Body of pancreas (tissue), 4 donors: ENCODE measurements at places on chromosomes 7 and 10.

GRCh38 chr10:11284291-11285085 is 266.8 kb downstream of the CELF2 start:
- DNase-seq: no peak
- no peak overlapping the region for H3K27ac ChIP-seq
- no peaks in the 10 kb centered on the region for H3K27me3 ChIP-seq
- no peaks in the 10 kb centered on the region for H3K4me1 ChIP-seq
- H3K4me3 ChIP-seq: no peak overlapping the region

GRCh38 chr10:74507951-74508350 is 318.4 kb upstream of the KAT6B start:
- no peak for DNase-seq
- no peaks in the 10 kb centered on the region for H3K27me3 ChIP-seq
- no peaks in the 10 kb centered on the region for H3K36me3 ChIP-seq
- H3K4me3 ChIP-seq: no peak overlapping the region

- H3K4me1 ChIP-seq: peaks cover 41% of the 10 kb centered on the region
- no peak overlapping the region for H3K4me3 ChIP-seq
- DNase-seq: peak; percentile 70
- peak overlapping the region; percentile 22 for H3K27ac ChIP-seq
Measured at GRCh38 chr10:116602648-116603400, 12.1 kb downstream of the PNLIPRP1 start.

- DNase-seq: no peak
- H3K27ac ChIP-seq: no peak overlapping the region
- peaks cover 17% of the 10 kb centered on the region for H3K36me3 ChIP-seq
- H3K4me3 ChIP-seq: no peak overlapping the region
Measured at GRCh38 chr7:45072131-45073030, 16.4 kb downstream of the NACAD start.

GRCh38 chr7:74032191-74032490 is 4.2 kb downstream of the ELN start:
- no peaks in the 10 kb centered on the region for H3K27me3 ChIP-seq
- H3K27ac ChIP-seq: peak overlapping the region; percentile 83
- H3K4me3 ChIP-seq: no peak overlapping the region
- no peaks in the 10 kb centered on the region for H3K36me3 ChIP-seq
- DNase-seq: peak; percentile 73

- no peaks in the 10 kb centered on the region for H3K36me3 ChIP-seq
- peaks cover 29% of the 10 kb centered on the region for H3K4me1 ChIP-seq
Measured at GRCh38 chr10:101816913-101817336, 1.3 kb downstream of the OGA start.

GRCh38 chr7:125871431-125871830 is 941.8 kb upstream of the POT1 start:
- H3K36me3 ChIP-seq: no peaks in the 10 kb centered on the region
- DNase-seq: no peak
- no peaks in the 10 kb centered on the region for H3K27me3 ChIP-seq
- H3K4me1 ChIP-seq: no peaks in the 10 kb centered on the region
- H3K27ac ChIP-seq: no peak overlapping the region
- no peak overlapping the region for H3K4me3 ChIP-seq

GRCh38 chr10:112587729-112588128 is 140.7 kb downstream of the VTI1A start:
- no peak overlapping the region for H3K27ac ChIP-seq
- no peaks in the 10 kb centered on the region for H3K27me3 ChIP-seq
- no peaks in the 10 kb centered on the region for H3K36me3 ChIP-seq
- H3K4me1 ChIP-seq: no peaks in the 10 kb centered on the region

DNA sequence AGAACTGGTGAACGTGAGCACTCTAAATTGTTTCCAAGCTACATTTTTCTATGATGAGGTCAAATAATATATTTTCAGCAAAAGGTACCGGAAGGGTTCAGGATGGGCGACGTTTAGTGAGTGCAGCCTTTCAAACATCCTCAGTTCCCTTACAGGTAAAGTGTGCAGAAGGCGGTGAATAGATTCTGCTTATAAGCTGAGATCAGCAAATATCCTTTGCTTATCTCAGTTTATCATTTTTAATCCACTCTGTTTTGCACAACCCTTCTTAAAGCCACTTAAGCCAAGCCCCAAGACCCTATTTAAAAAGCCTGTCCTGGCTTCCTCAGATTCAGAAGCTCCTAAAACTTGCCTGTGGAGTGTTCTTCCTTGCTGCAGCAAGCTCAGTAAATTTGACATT is 103.1 kb upstream of the DGKB start:
- DNase-seq: no peak
- no peaks in the 10 kb centered on the region for H3K4me1 ChIP-seq
- no peak overlapping the region for H3K4me3 ChIP-seq

DNA sequence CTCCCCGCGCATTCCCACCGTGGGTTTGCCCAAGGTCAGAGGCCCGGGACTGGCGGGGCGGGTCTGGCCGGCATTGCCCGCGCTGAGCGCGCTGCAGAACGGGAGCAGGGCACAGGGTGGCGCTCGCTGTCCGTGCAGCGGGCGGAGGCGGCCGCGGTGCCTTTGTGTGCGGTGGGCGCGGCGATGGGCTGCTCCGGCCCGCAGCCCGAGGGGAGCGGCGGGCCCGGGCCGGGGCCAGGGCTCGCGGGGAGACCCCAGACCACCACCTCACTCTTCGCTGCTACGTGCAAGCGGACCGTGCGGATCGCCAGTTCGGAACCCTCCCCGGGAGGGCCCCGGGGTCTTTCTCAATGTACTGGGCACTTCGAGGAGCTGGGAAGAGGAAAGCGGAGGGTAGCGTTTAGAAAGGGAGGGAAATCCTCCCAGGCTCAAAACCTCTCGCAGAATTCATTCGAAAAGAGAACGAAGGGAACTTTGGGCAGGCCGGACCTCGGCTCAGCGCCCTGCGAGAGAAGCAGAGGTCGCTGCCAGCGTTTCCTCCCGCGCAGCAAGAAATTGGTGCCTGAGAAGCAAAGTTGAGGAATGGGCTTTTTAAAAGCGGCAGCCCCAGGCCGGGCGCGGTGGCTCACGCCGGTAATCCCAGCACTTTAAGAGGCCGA is 8.5 kb downstream of the SP8 start:
- peak; percentile 59 for DNase-seq
- H3K4me3 ChIP-seq: no peak overlapping the region
- H3K36me3 ChIP-seq: no peaks in the 10 kb centered on the region
- H3K27me3 ChIP-seq: peaks cover 54% of the 10 kb centered on the region

GRCh38 chr10:113895018-113895417 is 40.6 kb downstream of the NHLRC2 start:
- no peak overlapping the region for H3K27ac ChIP-seq
- H3K36me3 ChIP-seq: no peaks in the 10 kb centered on the region
- H3K27me3 ChIP-seq: no peaks in the 10 kb centered on the region
- no peak for DNase-seq
- H3K4me3 ChIP-seq: no peak overlapping the region
- H3K4me1 ChIP-seq: peaks cover 22% of the 10 kb centered on the region

DNA sequence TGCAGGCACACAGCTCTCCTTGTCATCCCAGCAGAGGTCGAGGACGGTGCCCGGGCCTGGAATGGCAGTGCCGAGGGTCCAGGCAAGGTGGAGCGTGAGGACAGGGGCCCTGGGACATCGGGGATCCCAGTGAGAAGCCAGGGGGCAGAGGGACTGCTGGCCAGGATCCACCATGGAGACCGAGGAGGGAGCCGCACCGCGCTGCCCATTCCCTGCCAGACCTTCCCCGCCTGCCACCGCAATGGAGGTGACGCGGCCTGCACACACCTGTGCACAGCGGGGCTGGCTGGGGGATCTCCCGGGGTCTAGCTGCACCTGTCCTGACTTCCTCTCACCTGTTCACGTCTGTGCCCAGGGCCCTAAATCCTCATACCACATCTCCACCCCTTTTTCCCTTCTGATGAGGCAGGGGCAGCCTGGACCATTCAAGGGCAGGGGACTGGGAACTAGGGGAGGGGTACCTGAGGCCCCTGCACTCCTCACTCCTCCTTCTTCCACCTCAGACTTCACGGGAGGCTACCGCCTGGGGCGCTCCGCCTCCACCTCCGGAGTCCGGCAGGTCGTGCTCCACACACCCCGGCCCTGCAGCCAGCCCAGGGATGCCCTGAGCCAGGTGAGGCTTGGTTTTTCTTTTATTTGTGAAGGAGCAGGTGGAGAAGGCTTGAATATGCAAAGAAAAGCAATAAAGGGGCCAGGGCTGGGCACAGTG is 6.9 kb downstream of the NYAP1 start:
- no peak overlapping the region for H3K4me3 ChIP-seq
- H3K36me3 ChIP-seq: no peaks in the 10 kb centered on the region

DNA sequence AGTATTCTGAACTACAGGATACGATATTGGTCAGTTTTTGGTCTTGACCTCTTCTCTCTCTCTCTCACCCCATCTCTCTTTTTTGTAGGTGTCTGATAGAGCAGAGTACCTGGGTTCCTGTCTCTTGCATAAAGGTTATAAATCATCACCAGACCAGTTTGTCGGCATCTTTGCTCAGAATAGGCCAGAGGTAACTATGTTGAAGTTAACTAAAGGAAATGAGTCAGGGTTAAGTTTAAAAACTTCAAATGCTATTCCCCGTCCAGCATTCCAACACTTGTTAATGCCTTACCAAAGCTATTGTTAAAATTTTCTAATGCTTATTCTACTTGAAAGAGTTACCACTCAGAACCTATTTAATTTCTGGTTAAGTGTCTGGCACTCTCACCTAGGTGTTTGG is 30.7 kb downstream of the ACSL5 start:
- no peaks in the 10 kb centered on the region for H3K36me3 ChIP-seq
- no peaks in the 10 kb centered on the region for H3K4me1 ChIP-seq
- no peak for DNase-seq
- H3K27ac ChIP-seq: no peak overlapping the region

GRCh38 chr10:82160307-82160706 is 285.3 kb downstream of the NRG3 start:
- H3K4me3 ChIP-seq: no peak overlapping the region
- no peak for DNase-seq
- no peaks in the 10 kb centered on the region for H3K4me1 ChIP-seq
- no peaks in the 10 kb centered on the region for H3K36me3 ChIP-seq
- no peak overlapping the region for H3K27ac ChIP-seq

- no peak overlapping the region for H3K4me3 ChIP-seq
- no peaks in the 10 kb centered on the region for H3K4me1 ChIP-seq
- H3K36me3 ChIP-seq: no peaks in the 10 kb centered on the region
- H3K27me3 ChIP-seq: no peaks in the 10 kb centered on the region
- DNase-seq: no peak
Measured at GRCh38 chr7:141455723-141456122, 95.5 kb upstream of the AGK start.

DNA sequence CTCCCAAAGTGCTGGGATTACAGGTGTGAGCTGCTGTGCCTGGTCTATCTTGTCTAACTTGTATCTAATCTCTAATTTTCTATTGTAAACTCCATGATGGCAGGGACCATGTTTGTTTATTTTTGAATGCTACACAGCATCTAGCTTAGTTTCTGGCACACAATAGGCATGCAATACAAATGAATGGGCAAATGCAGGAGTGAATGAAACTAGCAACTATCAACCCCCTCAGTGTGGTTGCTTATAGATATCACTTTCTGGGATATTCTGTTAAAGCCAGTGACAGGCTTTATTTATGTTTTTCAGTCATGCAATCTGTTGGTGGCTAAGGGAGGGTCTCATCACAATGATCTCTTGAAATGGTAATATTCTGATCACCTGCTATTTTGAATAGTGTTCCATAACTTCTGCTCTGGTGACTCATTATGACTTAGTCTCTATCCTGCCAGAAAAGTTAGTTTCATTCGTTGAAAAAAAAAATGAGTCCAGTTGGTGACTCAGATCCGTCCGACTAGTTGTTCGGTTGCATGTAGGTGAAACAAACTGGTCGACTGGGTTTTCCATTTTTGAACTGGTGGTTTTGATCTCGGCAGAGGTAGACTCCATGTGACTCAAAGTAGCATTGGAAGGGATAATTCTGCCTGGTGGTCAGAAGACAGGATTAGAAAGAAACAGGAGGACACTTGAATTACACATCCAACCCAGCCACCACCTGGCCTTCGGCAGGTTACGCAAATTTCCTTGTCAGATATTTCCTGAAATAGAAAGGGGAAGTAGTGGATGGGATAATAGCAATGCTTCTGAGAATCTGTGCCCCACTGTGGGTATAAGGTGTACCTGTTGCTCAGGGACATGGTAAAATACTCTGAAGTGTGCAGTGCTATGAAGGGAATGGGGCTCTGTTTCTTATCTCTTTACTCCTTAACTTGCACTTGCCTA is 76.8 kb downstream of the GATA3 start:
- H3K36me3 ChIP-seq: no peaks in the 10 kb centered on the region
- H3K4me3 ChIP-seq: no peak overlapping the region
- no peak overlapping the region for H3K27ac ChIP-seq
- H3K27me3 ChIP-seq: no peaks in the 10 kb centered on the region

DNA sequence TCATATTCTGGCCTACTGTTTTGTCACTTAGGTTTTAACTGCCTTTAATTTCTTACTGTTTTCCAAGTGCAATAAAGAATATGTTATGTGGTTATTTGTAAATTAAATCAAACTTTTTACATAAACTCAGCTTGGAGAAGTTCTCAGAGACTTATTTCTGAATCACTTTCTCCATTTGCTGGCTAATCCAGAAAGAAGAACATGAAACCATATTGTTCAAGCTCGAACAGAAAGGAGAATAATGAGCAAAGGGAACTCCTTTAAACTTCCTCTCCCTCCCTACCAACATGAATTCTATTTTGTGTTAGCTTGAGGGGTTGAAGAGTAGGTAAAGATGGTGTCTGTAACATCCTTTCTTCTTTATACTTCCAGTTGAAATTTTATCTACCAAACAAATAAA is 52.3 kb downstream of the SHTN1 start:
- H3K27ac ChIP-seq: no peak overlapping the region
- H3K4me1 ChIP-seq: peaks cover 7% of the 10 kb centered on the region
- H3K36me3 ChIP-seq: peaks cover 3% of the 10 kb centered on the region

GRCh38 chr10:127343821-127344220 is 147.4 kb upstream of the INSYN2A start:
- no peaks in the 10 kb centered on the region for H3K4me1 ChIP-seq
- H3K4me3 ChIP-seq: no peak overlapping the region
- no peak overlapping the region for H3K27ac ChIP-seq
- H3K27me3 ChIP-seq: no peaks in the 10 kb centered on the region
- no peak for DNase-seq

DNA sequence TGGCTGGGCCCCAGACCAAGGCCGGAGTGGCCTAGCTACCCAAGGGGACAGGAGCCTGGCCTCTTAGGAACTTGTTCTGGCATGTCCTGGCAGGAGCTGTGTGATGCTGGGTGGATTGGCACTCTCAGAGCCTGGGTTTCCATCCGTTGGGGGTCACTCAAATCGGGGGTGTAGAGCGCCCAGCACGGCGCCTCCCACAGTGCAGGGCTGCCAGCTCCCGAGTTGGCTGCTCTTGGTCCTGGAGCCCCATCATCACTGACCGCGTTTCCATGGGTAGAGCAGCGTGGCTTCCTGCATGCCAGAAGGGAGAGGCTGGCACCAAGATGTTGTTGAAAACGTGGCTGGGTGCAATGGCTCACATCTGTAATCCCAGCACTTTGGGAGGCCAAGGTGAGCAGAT is 70.3 kb downstream of the UNCX start:
- DNase-seq: no peak
- no peaks in the 10 kb centered on the region for H3K4me1 ChIP-seq
- no peak overlapping the region for H3K4me3 ChIP-seq
- no peaks in the 10 kb centered on the region for H3K27me3 ChIP-seq
- H3K36me3 ChIP-seq: no peaks in the 10 kb centered on the region
